A172 (cell line): ENCODE measurements at places on chromosomes 5 and 9. TPM values are rescaled to one million over a fixed set of nuclear protein-coding genes. Genes with fewer than 3 reads are reported as not detected.

DNA sequence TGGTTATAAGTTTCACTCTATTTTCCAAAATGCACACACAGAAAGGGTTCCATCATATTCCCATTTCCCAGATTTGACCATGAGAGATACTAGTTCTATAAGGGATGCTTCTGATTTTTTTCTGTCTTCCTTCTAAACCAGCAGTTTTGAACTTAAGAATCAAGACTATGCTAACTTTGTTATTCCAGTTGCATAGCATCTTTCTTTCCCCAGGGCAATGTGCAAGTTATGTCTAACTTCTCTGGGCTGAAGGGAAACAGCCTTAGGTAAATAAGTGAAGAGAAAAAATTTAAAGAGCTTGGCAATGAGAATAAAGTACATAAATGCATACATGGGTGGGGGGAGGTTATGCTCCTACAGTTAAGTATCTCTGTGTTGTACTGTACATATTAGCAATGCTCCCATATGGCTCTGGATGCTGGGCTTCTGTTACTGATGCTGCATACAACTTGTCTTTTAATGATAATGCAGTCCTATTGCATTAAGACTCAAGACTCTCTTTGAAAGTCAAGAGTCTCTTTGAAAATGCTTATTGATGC, 125.8 kb upstream of the SLC12A2 start:
- DNase-seq = no peak

SPINK4 gene
- total RNA-seq = not detected in 2 replicates

DNA sequence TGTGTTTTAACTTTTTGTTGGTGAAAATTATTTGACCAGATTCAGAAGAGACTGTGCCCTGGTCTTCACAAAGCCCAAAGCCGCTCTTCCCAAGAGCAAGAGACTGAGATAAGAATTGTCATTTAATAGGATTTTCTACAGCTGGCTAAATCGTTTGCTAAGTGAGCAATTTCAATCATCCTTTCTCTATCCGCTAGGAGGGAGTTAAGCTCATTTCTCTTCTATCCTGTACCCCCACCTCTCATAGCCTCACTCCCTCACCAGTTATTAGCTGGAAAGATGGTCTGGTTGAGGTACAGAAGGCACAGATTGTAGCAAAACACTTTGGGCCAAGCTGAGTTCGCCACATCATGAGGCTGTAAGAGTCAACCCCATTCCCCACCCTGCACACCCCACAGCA, 43.0 kb upstream of the SIL1 start:
- DNase-seq = no peak

- DNase-seq = no peak
Observed at GRCh38 chr5:171299228-171299627, 9.8 kb upstream of the TLX3 start.

DNA sequence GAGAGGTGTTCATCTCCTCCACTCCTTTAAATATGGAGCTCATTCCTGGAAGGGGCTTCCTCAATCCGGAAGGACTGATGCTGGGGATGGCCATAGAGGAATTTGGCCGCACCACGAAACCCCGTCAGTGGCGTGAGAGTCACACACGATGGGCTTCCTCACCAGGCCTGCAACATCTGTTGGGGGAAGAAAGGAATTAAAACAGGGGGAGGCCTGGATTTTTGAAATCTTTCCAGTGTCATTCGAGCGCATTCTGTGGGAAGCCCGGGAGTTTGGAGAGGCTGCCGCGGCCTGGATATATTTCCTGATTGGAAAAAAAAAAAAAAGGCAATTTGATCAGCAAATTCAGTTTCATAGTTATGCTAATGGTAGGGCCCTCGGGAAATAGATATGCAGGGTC, 76.3 kb upstream of the ORM1 start:
- no peak for DNase-seq

DNA sequence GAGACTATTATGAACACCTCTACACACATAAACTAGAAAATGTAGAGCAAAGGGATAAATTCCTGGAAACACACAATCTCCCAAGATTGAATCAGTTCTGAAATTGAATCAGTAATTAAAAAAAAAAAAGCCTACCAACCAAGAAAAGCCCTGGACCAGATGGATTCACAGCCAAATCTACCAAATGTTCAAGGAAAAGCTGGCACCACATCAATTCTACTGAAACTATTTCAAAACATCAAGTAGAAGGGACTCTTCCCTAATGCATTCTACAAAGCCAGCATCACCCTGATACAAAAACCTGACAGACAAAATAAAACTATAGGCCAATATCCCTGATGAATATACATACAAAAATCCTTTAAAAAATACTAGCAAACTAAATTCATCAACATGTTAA, 25.4 kb upstream of the GRXCR2 start:
- DNase-seq = no peak

DNA sequence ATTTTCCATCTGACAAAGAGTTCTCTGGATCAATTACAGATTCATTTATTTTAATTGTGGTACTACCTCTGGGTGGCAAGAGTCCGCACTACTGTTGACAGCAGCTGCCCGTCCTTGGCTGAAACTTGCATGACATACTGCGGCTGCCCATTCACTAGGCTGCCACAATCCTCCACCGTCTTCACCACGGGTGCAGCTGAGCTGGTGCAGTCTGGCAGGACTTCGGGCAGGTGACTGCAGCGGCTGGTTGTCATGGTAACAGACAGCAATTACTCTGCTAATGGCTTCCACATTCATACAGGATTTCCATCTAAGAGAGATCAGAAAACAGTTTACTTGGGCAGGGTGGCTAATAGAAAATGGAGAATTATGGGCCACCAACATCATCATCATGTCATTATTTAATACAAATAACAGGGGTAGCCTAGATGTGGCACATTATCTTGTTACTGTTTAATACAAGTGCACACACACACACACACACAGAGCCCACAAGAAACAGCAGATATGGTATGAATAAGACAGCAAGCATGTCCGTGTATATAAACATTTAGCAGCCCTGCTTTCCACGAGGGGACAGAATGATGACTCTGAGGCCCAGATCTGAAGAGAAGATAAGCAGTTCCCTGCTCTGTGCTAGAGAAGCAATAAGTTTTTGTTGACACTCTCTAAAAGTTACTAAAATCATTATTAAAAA, 112.3 kb downstream of the MARCHF3 start:
- no peak for DNase-seq

DNA sequence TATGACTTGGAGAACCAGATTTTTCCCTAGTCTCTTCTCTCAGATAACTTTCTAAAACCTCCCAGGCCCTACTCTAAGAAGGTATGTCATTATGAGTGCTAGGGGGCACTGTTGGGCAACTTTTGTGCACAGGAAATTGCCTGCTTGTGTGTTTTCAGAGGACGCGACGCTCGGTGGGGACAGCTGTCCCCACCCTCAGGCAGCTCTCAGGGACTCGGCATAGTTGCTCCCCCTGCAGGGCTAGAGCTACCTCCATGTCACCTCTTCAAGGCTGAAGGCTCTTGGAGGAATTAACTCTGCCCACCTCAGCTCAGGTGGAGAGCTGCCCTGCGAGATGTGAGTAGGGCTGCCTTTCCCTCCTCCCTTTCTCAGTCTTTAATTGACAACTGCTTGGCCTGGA, 10.2 kb upstream of the TIFAB start:
- peak; percentile 67 for DNase-seq

DDX4 gene
- not detected in 2 replicates for total RNA-seq

BRINP1 gene
- not detected in 2 replicates for total RNA-seq
